ENCODE measurements at places on chromosomes 1 and 21.

DNA sequence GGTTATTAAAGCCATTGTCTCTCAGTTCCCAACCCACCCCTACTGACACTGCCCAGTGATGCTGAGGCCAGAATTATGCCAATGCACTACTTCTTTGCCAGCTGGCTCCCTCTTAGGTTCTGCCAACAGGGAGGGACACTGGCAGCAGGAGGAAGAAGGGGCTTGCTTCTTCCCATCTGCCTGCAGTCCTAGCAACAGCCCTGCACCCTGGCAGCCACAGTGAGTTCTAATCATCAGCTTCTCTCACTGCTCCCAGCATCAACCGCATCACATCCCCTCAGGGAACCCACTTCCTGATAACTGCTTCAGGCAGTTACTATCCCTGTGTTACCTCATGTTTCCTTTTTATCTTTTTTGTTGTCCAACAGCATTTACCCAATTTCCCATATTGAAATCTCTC lies 86.2 kb downstream of the UBR4 start:
- no peak for DNase-seq

GRCh38 chr1:156698995-156699394 lies 6.4 kb downstream of the CRABP2 start:
- no peak for DNase-seq

DNA sequence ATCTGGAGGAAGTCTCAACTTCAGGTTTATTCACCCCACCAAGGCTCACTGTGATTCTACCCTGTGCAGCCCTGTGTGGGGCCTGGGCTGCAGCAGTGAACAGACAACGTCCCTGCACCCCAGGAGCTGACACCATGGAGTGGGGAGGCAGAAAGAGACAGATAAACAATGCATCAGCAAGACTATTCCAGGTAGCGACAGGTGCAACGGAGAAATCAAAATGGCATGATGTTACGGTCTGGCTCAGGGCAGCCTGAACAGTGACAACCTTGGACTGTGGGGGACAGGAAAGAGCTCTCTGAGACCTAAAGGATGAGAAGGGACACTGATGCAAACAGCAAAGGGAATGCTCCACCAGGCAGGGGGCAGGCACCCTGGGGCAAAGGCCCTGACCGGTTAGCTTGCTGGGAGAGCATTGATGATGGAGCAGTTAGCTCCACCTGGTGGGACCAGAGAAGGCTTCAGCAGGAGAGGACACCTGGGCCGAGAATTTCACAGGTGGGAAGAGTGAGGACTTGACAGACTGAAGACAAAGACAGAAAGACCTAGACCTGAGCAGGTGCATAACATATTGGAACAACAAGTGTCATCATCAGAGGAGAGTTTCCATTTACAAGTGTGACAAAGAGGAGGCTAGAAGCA lies 589.9 kb downstream of the MATN1 start:
- no peak for DNase-seq

DNA sequence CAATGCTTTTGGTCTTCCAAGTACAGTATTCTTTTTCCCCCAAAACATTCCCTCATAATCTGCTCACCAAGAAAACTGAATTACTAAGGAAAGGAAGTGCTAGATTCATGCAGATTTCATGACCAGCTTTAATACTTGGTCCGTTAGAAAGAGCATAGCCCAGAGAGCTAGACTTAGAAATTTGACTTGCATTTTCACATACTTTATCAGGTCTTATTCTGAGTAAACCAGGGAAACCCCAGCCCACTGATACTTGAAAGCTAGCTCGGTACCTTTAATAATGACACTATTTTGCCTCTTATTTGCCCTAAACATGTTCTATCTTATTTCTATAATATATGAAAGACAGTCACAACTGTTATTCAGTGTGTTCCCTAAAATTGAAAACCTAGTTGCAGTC lies 204.5 kb downstream of the TTLL7 start:
- DNase-seq: no peak

DNA sequence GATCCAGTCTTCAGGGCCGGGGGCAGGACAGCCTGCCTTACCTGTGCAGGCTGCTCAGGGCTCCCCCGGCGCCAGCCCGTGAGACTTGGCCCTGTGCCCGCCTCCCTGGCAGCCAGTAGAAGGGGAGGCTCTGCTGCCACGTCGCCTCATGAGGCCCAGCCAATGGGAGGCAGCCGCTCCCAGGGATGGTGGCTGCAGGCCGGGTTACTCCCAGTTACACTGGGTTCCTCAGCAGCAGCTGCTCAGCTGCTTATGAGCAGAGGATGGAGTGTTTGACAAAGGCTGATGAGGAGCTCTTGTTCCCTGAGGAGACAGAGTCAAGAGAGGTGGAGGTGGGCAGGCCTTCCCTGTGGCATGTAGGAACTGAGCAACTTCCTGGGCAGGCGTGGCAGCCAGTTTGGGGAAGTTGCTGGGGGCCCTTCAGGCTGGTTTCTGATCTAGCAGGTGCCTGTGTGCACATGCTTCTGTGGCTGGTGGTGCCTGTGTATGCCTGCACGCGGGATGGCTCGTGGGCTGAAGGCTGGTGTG lies 5.5 kb downstream of the MFSD2A start:
- no peak for DNase-seq

DNA sequence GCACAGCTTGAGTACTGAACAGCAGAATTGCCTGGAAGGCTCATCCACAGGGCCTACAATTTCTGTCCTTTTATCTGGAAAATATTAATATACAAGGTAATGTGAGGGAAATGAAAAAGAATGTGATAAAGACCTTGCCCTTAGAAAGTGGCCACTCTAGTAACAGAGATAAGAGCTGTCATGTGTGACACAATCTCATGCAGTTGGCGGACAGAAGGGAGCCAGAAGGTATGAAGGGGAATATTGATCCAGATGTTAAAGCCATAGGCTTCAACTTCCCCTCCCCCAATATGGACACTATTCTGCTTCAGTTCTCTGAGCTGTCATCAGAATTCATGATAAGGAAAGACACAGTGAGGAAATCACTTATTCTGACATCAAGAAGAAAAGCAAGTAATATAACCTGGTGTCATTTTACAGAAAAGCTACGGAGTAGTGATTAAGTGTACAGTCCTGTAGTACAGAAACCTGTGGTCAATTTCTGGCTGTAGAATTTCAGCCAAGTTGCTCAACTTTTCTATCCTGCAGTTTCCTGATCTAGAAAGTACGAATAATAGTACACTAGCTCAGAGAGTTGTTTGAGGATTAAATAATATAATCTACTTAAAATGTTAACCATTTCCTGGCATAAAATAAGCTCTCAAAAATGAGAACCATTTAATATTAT lies 572.1 kb downstream of the DPYD start:
- no peak for DNase-seq

DNA sequence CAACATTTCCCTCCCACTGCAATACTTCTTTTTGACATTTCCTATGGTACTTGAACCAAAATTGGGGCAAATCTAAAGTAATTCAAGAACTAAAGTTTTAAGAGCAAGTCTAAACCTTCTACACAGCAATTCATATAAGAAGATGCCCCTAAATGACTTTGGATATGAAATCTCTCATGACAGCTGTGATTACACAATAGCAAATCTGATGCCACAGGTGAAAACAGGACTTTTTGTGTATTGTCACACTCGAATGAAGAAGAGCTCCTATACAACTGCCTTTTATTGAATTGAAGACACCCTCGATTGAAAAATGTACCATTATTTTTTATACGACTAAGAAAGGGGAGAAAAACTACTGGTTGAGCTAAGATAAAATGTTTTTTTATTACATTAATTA lies 59.6 kb upstream of the DYNLT5 start:
- DNase-seq: no peak

DNA sequence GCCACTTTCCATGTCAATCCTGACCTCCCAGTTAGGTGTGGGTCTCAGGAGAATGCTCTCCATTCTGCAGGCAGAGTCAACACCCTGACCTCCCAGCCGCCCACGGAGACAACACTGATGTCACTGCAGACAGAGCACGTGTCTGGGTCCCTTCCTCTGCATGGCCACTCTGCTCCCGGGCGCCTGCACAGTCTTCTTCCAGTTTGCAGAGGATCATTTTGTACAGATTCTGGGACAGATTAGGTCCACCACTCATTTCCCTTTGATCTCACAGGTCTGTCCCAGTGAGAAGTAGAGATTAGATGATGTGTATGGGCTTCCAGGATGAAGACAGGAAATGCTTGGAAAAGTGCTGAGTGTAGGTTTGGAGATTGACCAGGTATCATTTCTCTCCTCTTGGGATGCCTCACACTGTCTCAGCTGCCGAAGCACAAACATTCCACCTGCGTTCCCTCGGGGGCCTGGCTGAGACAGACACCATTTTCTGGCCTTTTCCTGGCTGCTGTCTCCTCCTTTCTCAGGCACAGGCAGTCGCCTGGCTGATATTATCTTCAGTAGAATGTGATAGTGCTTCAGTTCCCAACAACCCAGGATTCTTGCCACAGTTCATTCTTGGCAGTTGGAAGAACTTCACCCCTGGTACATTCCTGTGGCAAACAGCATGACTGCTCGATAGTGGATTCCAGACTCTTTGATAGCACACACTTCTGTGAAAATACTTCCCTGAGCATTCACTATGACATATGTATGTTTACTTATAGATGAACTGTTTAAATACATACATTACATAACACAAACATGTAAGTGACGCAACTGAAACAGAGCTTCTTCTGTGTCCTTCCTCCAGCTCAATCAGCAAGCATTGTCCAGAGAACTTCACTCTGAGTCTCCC lies 7.9 kb downstream of the MYBPHL start:
- peak; percentile 61 for DNase-seq

GRCh38 chr1:246725191-246725590 lies 982 bp downstream of the SCCPDH start:
- no peak for DNase-seq

DNA sequence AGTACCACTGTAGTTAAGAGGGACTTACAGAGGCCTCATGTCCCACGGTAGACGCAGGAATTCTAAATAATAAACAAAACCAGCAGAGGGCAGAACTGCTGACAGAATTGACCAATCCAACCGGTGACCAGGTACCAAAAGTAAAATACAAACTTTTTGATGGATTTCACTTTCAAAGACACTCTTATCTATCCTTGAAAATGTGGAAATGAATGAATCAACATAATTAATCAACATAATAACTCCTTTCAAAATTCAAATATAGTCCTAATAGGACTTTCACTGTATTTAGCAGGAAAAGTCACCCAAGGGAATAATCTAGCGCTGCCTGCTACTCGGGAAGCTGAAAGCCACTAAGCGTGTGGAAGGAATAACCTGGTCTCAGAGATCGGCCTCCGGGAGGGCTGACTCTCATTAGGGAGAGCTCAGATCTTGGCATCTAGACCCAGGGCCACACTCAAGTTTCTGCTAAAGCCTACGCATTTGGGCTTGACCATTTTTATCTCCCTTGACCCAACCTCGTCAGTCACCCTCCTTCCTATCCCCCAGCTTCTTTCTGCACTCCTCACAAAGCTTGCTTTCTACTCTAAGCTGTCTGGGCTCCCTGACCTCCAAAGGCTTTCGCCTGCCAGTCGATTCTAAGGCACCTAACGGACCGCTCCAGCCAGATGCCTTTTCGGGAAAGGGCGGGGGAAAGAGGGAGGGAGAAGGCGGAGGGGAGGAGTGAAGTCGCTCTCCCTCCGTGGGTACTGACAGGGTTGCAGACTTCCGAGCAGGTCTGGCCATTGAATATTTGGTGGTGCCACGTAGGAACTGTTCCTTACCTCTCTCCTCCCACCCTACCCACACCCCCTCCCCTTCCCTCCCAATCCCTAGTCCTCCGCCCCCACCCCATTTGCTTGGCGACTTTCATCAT lies 1.6 kb downstream of the COL11A1 start:
- no peak for DNase-seq
